ENCODE measurements at places on chromosomes 3 and 15.

DNA sequence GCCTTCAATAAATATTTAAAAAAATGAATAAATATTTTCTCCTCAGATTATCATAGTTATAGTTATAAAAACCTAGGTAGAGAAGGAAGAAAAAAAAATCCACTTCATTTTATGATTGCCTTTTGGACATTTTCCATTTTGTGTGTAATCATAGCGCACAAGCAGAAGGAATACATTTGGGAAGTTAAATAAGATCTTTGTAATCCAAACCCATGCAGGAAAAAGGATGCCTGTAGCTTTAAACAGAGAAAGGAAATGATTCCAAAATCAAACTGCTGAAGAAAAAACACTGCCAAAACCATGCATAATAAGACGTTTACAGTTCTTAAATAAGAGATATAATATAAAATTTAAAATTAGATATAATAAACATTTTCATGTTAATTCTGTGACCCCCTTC, 7.4 kb upstream of the CCDC54 start:
- DNase-seq: no peak

DNA sequence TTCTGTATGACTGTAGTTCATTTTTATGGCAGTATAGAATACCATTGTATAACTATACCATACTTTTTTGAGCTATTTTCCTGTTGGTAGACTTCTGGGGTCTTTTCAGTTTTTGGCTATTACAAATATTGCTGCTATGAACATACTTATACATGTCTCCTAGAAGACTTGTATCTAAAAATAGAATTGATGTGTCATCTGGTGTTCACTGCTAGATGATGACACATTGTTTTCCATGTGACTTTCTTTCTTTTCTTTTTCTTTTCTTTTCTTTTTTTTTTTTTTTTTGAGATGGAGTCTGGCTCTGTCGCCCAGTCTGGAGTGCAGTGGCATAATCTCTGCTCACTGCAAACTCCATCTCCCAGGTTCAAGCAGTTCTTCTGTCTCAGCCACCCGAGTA, 69.8 kb downstream of the SH3GL3 start:
- no peak for DNase-seq

DNA sequence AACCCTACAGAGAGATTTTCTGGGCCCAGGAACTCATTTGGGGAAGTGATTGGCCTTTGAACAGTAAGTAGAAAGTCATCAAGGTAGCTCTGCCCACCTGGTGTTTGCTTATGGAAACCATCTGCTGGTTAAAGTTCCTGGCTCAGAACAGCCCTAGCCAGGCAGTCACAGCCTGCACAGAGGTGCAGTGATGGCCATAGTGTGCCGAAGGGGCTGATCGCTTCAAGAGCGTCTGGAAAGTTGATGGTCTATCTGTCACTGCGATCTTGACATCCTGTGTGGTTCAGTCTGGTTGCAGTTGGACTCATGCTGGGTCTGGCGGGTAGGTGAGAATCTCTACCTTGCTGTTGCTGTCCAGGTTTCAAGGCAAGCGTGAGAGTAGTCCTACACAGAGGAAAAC, 151.6 kb downstream of the SLCO3A1 start:
- DNase-seq: no peak

DNA sequence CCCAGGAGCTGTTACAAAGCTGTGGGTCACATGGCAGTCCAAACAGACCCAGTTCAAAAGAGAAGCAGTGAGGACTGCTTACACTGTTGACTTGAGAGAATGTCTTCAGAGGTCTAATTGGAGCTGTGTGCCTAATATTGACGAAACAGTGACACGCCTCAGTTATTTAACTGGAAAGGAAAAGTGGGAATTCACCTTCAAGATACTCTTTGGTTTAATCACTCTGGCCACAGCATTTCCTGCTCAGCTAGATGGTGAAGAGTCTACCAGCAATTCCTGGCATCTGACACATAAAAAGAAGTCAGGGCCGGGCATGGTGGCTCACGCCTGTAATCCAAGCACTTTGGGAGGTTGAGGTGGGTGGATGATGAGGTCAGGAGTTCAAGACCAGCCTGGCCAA, 326.4 kb downstream of the SV2B start:
- no peak for DNase-seq

DNA sequence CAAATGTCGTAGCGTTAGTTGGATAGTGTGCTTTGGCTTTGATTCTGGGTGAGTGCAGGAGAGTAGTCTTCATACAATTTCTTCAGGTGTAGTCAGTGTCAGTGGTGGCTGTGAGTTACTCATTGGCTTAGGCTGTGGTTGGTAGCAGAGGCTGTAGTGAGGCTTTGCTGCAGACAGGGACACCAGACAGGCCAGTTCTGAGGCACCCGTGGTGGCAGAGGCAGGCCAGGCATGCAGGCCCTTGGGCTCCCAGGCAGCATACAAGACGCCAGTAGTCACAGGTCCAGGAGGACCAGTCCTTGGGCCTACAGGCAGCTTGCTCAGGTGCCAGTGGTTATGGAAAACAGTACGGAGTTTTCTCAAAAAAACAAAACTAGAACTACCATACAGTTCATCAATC, 61.3 kb downstream of the DMXL2 start:
- DNase-seq: no peak

DNA sequence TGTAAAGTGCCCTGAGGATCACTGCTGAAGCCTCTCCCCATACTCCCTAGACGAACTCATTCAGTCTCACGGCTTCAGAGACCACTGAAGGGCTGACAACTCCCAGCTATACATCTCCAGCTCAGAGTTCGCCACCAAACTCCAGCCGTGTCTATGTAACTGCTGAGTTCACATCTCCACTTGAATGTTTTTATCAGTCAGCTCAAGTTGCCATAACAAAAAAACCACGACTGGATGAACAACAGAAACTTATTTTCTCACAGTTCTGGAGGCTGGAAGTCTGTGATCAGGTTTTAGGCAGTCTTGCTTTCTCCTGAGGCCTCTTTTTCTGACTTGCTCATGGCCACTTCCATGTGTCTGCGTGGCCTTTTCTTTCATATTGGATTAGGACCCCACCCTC, 223.0 kb upstream of the LRRFIP2 start:
- DNase-seq: no peak

- DNase-seq: no peak
Observed at GRCh38 chr3:97822359-97822775, 556 bp downstream of the CRYBG3 start.

- no peak for DNase-seq
Observed at GRCh38 chr3:62592408-62592807, 219.1 kb upstream of the FEZF2 start.

- DNase-seq: no peak
Observed at GRCh38 chr3:52839268-52839575, 4.4 kb upstream of the MUSTN1 start.

- no peak for DNase-seq
Observed at GRCh38 chr15:91318931-91319330, 218.9 kb downstream of the SV2B start.

DNA sequence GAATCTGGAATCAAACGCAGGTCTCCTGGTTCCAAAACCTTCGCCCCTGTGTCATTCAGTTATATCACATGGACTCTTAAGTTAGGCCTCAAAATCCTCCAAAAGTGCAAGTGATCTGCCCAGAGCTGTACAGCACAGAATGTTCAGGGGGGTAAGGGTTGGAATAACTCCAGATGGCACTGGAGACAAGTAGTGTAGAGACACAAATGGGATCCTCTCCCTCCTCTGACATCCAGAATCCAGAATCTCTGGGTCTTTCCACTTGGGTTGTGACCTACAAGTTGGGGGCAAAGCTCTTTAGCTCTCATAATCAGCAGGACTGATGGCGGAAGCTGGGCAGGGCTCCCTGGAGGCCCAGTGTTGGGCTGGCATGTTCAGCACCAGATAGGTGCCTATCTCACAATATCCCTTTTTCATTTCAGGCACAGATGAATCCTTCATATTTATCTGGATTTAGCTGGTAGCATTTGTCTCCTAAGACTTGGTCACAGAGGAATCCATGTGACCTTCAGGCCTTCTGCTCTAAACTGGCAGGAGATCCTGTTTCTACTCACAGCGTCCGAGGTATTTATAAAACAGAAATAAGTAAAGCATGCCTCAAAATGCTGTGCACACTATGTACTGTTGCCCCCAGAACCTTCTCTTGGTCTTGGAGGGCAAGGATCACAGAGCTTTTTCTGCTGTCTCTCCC, 15.4 kb downstream of the ABHD2 start:
- no peak for DNase-seq

All from stimulated activated CD8-positive, alpha-beta memory T cell treated with anti-CD3 and anti-CD28 coated beads, Interleukin-12 subunit alpha, Interleukin-12 subunit beta, amount 100 ng/mL, for 1 hour (primary cell).